Camera-type eye (tissue), 1 donor: ENCODE measurements at places on chromosomes 7 and 10. TPM values are rescaled to one million over a fixed set of nuclear protein-coding genes. Genes with fewer than 3 reads are reported as not detected.

The CLRN3 gene
- not detected for total RNA-seq

The SLC13A1 gene
- total RNA-seq: not detected

The FRAT2 gene
- 18.3 TPM for total RNA-seq

The NUTM2E gene
- 0.33 TPM for total RNA-seq

The GOLGA7B gene
- total RNA-seq: 2.2 TPM

The GRB10 gene
- total RNA-seq: 70.8 TPM

The HMX2 gene
- not detected for total RNA-seq

The TMEM196 gene
- 9.7 TPM for total RNA-seq

The MRPS16 gene
- total RNA-seq: 53.2 TPM

The PPP3CB gene
- 107 TPM for total RNA-seq

The BMPER gene
- total RNA-seq: 10.6 TPM

The SH2D4B gene
- not detected for total RNA-seq
